Naive thymus-derived CD8-positive, alpha-beta T cell (primary cell): ENCODE measurements at places on chromosomes 12 and 14.

DNA sequence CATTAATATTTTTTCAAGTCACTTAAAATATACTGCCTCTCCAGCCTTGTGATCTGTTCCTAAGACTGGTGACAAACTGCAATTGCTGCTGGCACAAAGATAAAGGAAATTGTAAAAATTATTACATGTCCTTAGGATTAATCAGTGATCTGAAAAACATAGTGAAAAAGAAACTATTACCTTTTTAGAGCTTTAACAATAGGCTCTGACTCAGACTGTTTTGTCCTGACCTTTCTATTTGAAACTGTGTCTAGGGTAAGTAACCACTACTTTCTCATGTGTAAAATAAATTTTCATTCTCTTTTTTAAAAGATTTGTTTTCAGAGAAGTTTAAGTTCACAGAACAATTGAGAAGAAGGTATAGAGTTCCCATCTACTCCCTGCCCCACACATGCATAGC, 80.4 kb upstream of the CLEC14A start:
- DNase-seq, result no peak

GRCh38 chr12:97112136-97112535, 205.1 kb downstream of the NEDD1 start:
- no peak for DNase-seq

GRCh38 chr12:118068445-118068844, 7.5 kb upstream of the WSB2 start:
- no peak for DNase-seq

DNA sequence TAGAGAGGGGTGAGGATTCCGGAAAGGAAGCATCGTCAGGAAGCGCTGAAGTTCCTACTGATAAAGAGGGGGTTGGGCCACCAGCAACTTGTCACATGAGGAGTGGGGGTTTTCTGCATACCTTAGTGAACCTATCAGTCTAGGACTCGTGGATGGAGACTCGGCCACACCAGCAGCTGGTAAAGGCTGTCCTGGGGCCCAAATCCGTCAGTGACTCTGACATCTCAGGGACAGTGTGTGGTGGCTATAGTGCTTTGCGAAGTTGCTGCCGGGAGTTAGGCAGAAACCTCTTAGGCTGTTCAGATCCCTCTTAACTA, 16.4 kb downstream of the RNASE2 start:
- no peak for DNase-seq

DNA sequence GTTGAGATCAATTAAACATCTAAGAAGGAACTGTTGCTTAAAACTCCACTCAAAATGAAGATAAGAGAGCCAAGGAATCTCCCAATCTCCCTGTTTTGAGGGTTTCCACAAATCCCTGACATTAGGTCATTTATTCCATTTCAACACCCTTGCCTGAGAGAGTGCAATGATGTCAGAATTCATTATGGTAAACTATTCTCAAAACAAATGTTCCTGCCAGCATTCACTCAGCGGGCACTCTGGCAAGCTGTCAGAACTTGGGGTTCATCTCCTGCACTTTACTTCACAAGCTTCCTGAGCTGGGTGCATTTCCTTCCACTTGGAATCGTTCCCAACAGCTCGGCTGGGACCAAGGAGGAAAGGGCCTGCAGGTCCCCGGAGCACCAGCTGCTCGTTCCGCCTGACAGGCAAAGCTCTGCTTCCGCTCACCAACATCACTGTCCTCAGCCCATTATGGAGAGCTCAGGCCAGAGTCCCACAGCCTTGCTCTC, 117.8 kb downstream of the TTC7B start:
- no peak for DNase-seq

DNA sequence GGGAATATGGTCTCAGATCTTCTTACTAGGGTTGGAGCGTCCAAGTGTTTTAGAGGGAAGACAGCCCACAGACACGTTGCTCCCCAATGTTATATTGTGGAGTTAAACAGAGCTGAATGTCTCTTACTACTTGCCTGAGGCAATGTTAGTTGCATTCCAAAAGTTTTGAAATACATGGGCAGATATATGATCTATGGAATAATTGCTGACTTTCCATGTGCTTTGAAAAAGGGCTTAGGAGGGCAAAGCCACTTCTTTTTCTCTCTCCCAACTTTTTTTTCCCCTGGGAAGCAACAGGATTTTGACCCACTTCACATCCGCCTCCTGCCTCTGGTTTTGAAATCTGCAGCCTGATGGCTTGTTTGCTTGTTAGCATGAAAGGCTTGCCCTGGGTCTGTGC, 33.7 kb upstream of the PAX9 start:
- no peak for DNase-seq

DNA sequence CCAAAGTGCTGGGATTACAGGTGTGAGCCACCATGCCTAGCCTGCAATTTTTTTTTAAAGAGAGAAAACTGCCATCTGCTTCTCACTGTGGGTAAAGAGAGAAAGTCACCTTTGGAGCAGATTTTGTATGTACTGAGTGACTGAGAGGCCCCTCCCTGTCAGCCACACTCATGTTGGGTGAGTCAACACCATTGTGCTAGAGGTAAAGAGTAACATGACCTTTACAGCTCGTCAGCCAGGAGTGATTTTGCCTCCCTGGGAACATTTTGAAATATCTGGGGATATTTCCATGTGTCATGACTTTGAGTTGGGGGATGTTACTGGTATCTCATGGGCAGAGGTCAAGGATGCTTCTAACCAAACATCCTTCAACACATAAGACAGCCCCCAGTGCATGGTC, 115.2 kb downstream of the KSR2 start:
- DNase-seq, result no peak

- DNase-seq, result no peak
Measured at GRCh38 chr14:19895282-19895681, 20.3 kb downstream of the OR4K2 start.

GRCh38 chr12:93178154-93178878, 199.4 kb upstream of the NUDT4 start:
- no peak for DNase-seq

- DNase-seq, result no peak
Measured at GRCh38 chr14:32259368-32260013, 56.4 kb upstream of the RNU6-8 start.

DNA sequence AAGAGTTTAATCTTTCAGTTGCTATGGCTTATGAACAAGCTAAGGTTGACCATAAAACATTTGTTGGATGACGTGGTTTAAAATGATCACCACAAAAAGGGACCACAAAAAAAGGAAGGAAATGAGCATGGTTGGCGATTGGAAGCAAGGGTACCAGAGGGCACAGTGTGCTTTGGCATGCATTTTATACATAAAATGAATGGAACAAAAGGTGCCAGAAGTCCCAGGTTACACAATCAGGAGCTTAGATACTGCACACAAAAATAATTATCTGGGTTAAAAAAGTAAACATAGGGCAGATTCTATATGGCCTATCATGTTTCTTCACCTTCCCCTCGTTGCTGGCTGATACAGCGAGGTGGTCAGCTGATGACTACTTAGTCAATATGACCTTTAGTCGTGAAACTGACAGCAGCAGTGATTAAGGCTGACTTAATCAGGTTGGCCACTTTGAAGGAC, 50.7 kb downstream of the ZC3H14 start:
- DNase-seq, result no peak

- DNase-seq, result no peak
Measured at GRCh38 chr12:6167327-6168280, 32.6 kb upstream of the CD9 start.

DNA sequence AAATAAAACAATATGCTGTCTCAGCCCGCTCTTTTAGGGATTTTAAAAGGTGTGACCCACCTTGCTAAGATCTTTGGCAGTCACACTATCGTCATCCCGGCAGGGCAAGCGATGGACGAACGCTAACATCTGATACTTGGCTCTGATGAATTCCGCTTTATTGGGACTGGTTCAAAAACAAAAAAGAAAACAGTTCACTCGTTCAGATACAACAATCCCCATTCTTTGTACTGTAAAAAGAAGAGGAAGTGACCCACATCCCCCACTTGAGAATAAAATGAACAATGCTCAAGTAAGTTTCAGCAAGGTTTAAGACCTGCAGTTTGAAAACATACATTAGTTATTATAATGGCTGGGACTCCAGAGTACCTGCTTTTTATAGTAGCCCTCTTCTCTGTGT, 7.3 kb downstream of the GIT2 start:
- no peak for DNase-seq

DNA sequence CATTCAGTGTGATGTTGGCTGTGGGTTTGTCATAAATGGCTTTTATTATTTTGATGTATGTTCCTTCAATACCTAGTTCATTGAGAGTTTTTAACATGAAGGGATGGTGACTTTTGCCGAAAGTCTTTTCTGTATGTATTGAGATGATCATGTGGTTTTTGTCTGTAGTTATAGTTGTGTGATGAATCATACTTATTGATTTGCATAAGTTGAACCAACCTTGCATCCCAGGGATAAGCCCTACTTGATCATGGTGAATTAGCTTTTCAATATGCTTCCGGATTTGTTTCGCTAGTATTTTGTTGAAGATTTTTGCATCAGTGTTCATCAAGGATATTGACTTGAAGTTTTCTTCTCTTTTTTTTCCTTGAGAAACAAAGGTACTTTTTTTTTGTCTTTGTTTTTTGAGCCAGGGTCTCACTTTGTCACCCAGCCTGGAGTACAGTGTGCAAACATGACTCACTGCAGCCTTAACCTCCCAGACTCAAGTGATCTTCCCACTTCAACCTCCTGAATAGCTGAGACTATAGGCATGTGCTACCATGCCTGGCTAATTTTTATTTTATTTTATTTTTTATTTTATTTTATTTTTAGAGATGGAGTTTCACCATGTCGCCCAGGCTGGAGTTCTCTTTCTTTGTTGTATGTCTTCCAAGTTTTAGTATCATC, 121.3 kb downstream of the FUT8 start:
- no peak for DNase-seq

DNA sequence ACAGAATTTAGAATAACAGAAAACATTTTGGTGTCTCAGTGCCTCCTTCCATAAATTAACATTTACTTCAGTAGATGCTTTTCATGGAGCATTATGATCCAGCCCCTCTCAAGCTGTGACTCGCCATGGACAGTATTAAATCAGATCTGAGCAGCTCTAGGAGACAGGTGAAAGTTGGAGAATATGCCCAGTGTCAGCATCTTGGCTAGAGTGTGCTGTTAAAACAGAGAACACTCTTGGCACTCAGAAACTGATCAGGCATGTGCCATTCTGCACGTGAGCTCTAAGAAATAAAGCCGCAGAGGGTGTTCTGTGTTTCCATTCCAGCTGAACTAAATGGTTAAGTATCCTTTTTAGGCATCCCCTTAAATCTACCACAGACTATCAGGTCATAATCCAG, 68.0 kb downstream of the DIP2B start:
- no peak for DNase-seq

- DNase-seq, result no peak
Measured at GRCh38 chr14:77276295-77276935, 5.4 kb upstream of the NGB start.

DNA sequence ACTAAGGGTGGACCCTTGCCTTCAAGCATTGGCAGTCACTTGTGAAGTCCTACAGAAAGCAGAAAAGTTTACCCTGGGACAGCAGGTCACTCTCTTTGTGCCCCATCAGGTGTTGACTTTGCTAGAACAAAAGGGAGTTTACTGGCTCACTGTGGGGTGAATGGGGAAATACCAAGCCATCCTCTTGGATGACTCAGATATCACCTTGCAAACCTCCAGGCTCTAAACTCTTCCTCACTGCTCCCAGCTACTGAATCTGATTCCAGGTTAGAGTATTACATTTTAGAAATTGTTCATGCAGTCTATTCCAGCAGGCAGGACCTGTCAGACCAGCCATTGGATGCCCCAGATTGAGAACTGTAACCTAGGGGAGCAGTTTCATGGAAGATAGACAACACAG, 7.3 kb upstream of the EDDM3B start:
- no peak for DNase-seq

DNA sequence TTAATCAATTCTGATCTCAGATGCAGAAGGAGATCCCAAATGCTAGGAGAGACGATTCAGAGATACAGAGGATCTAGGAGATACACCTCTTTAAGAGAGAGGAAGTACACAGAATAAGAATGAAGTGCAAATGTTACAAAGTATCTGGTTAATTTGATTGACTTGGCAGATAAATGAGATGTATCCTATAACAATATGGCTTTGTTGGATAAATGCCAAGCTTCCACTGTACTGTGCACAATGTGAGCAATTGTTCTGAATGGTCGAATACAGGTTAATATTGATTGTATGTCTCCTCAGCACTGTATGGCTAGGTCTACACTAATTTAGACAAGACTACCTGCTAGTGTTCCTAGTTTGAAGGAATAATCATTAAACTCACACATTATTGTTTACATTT, 119.6 kb upstream of the PTPRB start:
- no peak for DNase-seq

GRCh38 chr14:77710364-77710763, 2.5 kb downstream of the SLIRP start:
- no peak for DNase-seq

DNA sequence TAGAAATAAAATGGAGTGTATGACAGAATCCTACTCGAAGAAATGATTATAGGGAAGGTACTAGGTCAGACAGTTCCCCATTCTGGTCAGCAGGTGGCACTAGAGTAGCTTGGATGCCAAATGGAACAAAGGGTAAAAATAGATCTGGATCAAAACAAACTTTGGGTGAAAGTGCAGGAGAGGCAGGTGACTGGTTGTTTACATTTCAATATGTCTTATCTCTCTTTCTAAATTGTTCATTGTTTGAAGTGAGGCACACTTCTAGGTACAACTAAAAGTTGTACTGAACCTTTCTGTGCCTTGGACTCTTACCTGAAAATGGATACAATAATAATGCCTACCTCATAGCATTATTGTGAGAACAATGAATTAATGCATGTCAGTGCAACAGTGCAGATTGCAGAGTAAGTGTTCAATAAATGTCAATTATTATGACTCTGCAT, 62.0 kb upstream of the OSBPL8 start:
- peak; percentile 72 for DNase-seq

DNA sequence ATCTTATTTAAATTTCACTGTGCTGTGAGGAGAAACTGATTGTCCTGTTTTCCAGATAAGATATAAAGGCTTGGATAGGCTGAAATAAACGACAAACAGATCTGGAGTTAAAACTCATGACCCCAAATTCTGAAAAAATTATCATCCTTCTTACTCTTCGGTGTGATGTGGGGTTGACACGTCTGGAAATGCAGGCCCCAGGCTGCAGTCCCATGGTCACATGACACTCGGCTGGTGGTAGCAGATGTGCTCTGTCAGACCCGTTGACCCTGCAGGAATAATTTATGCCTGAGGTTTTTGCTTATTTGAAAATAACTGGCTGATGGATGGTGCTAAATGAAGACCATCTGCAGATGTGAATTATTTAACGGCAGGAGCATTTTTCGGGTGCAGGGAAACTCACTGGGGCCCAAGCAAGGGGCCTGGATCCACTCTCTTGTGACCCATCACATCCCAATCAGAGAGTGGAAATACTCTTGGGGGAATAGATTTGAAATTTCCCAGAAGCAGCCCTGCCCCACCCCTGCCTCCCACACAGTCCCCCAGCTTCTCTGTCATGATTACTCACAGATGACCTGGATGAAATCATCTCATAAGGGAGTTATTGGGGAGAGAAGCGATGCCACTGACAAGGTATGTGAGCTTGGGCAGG, 47.7 kb upstream of the CMKLR1 start:
- no peak for DNase-seq
